Hematopoietic multipotent progenitor cell (in vitro differentiated cells): ENCODE measurements at places on chromosomes 1 and 21. TPM values are rescaled to one million over a fixed set of nuclear protein-coding genes. Genes with fewer than 3 reads are reported as not detected.

Gene BNIPL
- under 0.01 TPM for total RNA-seq

Gene SPRR2F
- total RNA-seq, result not detected

Gene KCNA2
- not detected for total RNA-seq

Gene TBX19
- total RNA-seq, result 1.3 TPM

Gene SOX13
- 0.81 TPM for total RNA-seq

Gene CAPN9
- total RNA-seq, result not detected

Gene PGLYRP3
- not detected for total RNA-seq

Gene RGS18
- 8.6 TPM for total RNA-seq

Gene UFC1
- total RNA-seq, result 173 TPM
